ENCODE measurements at places on chromosomes 1 and 21. TPM values are rescaled to one million over a fixed set of nuclear protein-coding genes. Genes with fewer than 3 reads are reported as not detected.

Gene SPRR5
- total RNA-seq: not detected

Gene PATJ
- 1.7 TPM for total RNA-seq

Gene PLEKHG5
- total RNA-seq: 52.4 TPM

Gene AMY1B
- not detected for total RNA-seq

Gene LAMC1
- total RNA-seq: 298 TPM

Gene C1QC
- total RNA-seq: not detected

Gene SIPA1L2
- 7.0 TPM for total RNA-seq

Gene AGMAT
- 3.2 TPM for total RNA-seq

Gene S100A3
- 10.8 TPM for total RNA-seq

Gene PLA2G2F
- not detected for total RNA-seq

Gene LIN9
- total RNA-seq: 2.1 TPM

Gene MPZ
- total RNA-seq: 1.7 TPM

Gene FMN2
- total RNA-seq: 1.1 TPM

Gene PLA2G2D
- not detected for total RNA-seq

DNA sequence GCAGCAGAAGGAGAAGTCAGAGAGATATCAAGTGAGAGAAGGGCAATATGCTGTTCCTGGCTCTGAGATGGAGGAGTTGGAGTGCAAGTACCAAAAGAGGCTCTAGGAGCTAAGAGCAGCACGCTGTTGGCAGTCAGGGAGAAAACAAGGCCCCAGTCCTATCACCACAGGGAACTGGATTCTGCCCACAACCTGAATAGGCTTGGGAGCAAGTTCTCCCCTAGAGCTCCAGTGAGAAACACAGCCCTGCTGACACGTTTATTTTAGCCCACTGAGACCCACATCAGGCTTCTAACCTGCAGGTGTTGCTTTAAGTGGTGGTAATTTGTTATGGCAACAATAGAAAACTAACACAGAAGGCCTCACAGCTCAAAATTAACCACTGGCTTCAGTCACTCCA, 31.8 kb upstream of the ZNF644 start:
- no peak for DNase-seq

DNA sequence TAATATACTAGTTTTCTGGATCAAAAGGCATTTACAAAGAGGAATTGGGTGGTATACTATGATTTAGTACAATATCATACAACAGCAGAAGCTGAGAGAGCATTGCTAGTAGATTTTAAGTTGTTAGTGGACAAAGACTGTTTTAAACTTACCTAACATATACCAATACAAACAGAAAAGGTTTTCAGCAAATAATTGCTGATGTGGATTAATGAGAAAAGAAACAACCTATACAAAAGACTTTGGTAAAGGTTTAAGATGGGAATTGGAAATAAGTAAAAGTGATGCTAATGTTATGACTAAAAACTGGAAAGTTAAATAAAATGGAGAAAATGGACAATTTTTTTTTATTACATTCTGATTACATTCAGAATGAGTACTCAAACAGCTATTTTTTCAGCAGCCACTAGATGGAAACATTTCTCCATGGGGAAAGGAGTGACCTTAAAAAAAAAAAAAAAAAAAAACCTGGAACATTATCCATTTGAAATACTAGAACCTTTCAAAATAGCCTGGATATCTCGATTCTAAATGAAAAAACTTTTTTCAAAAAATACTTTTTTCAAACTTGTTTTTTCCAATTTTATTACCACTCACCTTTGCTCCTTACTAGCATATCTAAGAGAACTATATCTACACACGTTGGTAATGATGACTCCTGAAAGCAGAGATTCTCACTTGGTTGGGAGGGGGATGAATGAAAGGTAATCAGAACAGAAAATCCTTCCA, 55.4 kb downstream of the EPRS1 start:
- peak; percentile 57 for DNase-seq

DNA sequence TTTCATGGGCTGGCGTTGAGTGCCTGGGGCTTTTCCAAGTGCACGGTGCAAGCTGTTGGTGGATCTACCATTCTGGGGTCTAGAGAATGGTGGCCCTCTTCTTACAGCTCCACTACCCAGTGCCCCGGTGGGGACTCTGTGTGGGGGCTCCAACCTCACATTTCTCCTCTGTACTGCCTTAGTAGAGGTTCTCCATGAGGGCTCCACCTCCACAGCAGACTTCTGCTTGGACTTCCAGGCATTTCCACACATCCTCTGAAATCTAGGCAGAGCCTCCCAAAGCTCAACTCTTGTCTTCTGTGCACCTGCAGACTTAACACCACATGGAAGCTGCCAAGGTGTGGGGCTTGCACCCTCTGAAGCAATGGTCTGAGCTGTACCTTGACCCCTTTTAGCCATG, 82.1 kb downstream of the CCDC18 start:
- no peak for DNase-seq

- no peak for DNase-seq
These were observed 62.7 kb upstream of the LAPTM5 start for GRCh38 chr1:30820299-30820698.

- DNase-seq: no peak
These were observed 114.0 kb upstream of the APP start for GRCh38 chr21:26284531-26284930.

GRCh38 chr21:43761886-43762285, 14.2 kb downstream of the CSTB start:
- no peak for DNase-seq

DNA sequence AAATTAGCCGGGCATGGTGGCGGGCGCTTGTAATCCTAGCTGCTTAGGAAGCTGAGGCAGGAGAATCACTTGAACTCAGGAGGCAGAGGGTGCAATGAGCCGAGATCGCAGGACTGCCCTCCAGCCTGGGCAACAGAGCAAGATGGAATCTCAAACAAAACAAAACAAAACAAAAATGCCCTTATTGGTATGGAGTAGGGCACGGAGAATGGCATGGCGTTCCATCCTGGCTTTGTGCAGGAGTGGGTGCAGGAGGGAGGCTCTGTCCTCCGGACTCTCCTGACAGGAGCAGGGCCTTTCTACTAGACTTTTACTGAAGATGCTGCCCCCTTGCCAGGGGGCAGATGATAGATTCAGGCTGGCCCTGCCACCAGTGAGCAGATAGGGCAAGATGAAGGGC, 1.0 kb downstream of the TMEM61 start:
- no peak for DNase-seq

DNA sequence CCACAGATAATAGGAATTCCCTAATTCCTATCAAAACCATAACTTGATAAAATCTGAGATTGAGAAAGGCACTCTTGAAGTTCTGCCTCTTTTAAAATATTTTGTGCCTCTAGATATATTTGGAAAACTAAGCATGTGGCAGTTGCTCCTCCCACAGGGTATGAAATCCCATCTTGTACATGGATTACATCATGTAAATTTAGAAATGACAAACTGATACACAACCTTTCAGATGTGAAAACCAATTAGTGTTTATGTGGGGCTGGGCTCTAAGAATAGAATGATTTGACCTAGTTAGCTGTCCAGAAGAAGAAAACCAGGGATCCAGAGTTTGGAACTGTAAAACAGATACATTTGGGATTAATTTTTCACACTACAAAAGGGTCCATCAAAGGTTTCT, 15.7 kb downstream of the LRRC53 start:
- no peak for DNase-seq

GRCh38 chr1:165353731-165354671, 2.5 kb downstream of the LMX1A start:
- DNase-seq: no peak

GRCh38 chr1:94982398-94982797, 55.5 kb upstream of the CNN3 start:
- no peak for DNase-seq

DNA sequence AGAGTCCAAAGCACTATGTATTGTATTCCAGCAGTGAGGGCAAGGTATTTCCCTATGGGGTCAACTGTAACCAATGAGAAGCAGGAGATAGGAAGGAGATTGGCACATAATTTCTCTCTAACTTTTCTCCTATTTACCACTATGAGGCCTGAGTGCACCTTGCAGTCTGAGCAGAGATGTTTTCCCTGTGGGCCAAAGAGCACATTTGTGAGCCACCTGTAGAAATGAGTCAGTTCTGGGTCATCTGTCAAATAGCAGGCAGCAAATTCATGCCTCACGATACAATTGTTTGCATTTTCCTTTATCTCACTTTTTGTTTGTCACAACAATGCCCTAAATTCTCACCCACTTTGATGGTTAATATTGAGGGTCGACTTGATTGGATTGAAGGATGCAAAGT, 547.2 kb upstream of the NCAM2 start:
- DNase-seq: no peak

- peak; percentile 55 for DNase-seq
These were observed 9.5 kb downstream of the PLXNA2 start for GRCh38 chr1:208234721-208235120.

DNA sequence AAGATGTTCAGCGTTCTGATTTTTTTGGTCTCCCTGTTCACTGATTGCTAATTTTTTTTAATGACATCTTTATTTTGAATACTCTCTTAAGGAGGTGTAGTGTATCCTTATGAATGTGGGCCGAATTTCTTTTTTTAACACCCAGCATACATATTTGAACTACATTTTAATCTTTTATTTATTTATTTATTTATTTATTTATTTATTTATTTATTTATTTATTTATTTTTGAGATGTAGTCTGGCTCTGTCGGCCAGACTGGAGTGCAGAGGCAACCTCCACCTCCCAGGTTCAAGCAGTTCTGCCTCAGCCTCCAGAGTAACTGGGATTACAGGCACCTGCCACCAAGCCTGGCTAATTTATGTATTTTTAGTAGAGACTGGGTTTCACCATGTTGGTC, 15.1 kb downstream of the ZBTB8A start:
- no peak for DNase-seq

- DNase-seq: no peak
These were observed 154.0 kb downstream of the MATN1 start for GRCh38 chr1:30569384-30569783.

DNA sequence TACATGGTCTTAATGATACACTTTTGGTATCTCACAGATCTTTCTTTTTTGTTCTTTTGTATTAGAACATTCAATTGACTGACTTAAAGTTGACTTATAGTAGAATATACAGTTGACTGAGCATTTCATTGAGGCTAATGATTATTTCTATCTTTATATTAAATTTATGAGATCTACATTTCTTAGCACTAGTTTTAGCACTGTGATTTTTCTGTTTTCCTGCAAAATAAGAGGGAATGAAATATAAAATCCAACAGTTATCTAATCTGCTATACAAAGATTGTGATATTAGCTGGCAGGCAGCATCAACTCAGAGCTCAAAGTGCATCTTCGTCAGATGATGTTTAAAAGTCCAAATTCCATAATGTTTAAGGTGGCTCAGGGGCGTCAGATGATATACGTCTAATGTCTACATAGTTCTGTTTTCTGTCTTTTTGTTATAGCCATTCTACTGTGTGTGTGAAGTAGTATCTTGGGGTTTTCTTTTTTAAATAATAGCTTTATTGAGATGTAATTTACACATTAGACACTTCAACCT, 85.4 kb downstream of the ATG4C start:
- no peak for DNase-seq

- no peak for DNase-seq
These were observed 326.5 kb upstream of the FMN2 start for GRCh38 chr1:239765163-239765562.

DNA sequence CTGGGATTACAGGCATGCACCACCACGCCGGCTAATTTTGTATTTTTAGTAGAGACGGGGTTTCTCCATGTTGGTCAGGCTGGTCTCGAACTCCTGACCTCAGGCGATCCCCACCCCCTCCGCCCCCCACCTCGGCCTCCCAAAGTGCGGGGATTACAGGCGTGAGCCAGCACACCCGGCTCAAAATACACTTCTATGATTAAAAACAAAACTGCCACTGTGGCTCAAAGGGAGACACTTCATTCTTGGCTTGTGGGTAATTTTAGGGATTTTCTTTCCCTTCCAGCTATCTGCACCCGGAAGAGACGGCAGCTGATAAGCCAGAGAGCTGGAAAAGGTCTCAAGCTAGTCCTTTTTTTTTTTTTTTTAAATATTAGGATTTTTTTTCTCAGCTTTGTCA, 24.5 kb downstream of the TMPRSS2 start:
- no peak for DNase-seq

GRCh38 chr1:24391882-24392603, 21.5 kb downstream of the STPG1 start:
- DNase-seq: peak; percentile 66

GRCh38 chr1:84525779-84526178, 19.4 kb upstream of the GNG5 start:
- DNase-seq: no peak

DNA sequence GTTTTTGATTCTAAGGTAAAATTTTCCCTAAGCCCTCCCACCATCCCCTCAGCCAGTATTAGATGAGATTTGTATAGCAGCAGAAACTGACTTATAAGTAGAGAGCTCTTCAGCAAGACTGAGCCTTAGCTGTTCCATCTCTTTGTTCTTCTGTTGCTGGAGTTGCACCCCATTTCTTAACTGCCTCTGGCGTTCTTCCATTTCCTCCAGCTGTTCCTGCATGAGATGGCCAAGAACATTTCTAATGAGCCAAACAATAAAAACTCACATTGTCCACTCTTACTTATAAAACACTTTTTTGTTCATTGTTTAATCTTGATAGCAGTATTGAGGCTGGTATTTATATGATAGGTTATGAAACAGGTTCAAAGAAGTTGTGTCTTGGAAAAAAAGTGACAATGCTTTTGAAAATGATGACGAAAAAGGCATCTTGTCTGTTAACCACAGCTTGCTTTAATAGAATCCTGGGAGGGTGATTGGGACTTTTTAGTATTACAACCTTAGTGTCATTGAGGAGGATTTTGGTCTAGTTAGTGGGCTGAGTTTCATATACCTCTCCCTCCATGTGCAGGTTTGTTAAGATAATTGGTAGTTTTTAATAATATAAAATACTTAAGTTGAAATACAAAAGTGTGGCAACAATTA, 18.3 kb downstream of the SYNC start:
- peak; percentile 78 for DNase-seq

DNA sequence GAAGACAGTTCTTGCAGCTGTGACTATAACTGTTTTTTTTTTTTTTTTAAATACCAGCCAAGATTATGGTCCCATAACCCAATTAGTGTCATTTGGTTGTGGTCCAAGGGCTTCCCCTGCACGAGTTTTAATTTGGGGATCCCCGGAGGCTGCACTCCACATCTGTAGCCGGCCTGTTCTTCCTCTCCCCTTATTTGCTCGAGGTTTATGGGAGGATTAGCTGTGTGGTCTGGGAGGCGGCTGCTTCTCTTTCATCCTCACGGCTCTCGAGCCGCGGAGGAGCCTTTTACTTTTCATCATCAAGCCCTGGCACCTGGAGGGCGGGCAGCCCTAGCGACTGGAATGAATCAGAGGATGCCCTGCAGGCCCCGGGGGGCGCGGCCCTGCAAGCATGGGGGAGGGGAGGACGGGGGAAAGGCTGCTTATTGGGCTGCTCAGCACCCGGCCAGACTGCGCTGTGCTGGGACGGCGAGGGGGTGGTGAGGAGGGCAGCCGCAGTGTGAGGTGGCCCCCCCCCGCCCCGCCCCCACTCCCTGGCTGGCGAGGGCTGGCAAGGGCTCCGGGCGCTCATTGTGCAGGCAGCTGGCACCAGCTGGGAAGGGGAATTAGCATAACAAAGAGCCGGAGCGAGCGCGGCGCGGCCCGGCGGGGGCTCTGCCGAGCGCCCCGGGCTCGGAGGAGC, 18.5 kb downstream of the SERTAD4 start:
- peak; percentile 62 for DNase-seq

All from myocyte (in vitro differentiated cells).